H4 (cell line): ENCODE measurements at places on chromosomes 11 and 22. TPM values are rescaled to one million over a fixed set of nuclear protein-coding genes. Genes with fewer than 3 reads are reported as not detected.
A peak's percentile ranks its signal among the peaks of the same experiment; 100 is the strongest.

GRCh38 chr11:26096451-26096850 is 235.5 kb upstream of the ANO3 start:
- no peak for DNase-seq

DNA sequence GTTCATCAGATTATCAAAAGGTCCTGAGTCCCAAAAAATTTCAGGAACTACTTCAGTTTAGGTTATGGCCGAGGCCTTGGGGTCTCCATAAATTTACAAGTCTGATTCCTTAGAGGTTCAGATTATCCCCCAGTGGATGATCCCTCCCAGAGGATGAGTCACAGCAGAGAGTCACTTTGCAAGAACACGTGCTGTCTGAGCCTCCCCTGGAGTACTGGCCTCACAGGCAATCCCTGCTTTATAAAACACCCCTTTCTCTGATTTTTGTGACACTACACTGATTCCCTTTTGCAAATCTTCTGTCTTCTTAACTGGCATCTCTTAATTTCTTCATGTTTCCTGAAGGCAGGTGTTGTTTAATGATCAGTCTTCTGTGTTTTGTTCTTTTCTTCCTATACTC is 45.3 kb downstream of the CCDC34 start:
- peak; percentile 42 for DNase-seq

DNA sequence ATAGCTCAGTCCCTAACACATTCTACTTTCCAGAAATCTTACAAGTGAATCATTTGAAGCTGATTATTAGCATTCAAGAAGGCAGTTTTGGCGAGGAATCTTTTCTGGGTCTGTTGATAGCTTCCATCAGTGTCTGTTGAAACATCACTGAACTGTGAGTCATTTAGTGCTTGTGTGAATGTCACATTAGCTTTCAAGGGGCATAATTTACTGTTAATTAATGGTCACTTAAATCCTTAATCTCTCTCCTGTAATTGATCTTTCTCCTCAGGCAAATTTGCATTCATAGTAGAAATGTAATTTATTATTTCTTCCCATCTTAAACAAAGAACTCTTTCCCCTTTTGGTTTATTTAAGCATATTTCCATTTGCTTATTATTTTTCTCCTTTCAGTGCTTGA is 2.6 kb downstream of the HTR3B start:
- DNase-seq, result no peak

The SCN2B gene
- total RNA-seq, result not detected in 2 replicates

The SOX10 gene
- total RNA-seq, result not detected in 2 replicates

- no peak for DNase-seq
Observed at GRCh38 chr11:114438303-114438702, 964 bp upstream of the REXO2 start.
